ENCODE measurements at places on chromosomes 6 and 20.

DNA sequence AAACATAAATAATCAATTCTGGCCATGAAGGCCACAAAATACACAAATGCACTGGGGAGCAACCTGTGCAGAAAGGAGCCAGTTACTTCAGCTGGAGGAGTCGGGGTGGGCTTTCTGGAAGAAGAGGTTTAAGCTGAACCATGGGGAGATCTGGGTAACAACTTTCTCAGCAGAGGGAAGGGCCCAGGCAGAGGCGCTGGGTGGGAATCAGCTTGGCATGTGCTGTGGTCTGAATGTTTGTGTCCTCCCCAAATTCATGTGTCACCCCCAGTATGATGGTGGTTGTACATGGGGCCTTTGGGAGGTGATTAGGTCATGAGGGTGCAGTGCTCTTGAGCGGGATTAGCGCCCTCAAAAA, 107.9 kb downstream of the SYCP2 start:
- H3K4me3 ChIP-seq = no peak overlapping the region
- no peak for DNase-seq
- no peaks in the 10 kb centered on the region for H3K27me3 ChIP-seq
- H3K4me1 ChIP-seq = no peaks in the 10 kb centered on the region
- no peak overlapping the region for H3K27ac ChIP-seq
- no peaks in the 10 kb centered on the region for H3K36me3 ChIP-seq

DNA sequence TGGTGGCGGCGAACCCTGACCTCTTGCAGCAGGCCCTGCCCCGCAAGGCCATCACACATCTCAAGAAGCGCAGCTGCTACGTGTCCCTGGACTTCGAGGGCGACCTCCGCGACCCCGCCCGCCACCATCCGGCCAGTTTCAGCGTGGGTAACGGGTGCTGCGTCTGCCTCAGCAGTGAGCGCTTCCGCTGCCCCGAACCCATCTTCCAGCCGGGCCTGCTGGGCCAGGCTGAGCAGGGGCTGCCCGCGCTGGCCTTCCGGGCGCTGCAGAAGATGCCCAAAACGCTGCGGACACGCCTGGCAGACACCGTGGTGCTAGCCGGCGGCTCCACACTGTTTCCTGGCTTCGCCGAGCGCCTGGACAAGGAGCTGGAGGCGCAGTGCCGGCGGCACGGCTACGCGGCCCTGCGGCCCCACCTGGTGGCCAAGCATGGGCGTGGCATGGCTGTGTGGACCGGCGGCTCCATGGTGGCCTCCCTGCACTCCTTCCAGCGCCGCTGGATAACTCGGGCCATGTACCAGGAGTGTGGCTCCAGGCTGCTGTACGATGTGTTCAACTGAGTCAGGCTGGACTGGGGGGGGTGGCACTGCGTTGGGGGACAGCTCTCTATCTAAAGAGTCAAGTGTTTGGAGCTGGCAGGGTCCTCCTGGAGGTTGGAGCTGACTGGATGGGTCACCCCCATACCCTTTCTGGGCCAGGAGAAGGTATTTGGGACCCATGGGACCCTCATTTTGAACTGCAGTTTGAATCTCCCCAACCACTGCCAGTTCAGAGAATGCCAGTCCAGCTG, 1.1 kb downstream of the ACTL10 start:
- DNase-seq = peak; percentile 59
- H3K4me3 ChIP-seq = peak overlapping the region; percentile 71
- H3K27ac ChIP-seq = peak overlapping the region; percentile 93
- peaks cover 34% of the 10 kb centered on the region for H3K36me3 ChIP-seq
- H3K27me3 ChIP-seq = no peaks in the 10 kb centered on the region

DNA sequence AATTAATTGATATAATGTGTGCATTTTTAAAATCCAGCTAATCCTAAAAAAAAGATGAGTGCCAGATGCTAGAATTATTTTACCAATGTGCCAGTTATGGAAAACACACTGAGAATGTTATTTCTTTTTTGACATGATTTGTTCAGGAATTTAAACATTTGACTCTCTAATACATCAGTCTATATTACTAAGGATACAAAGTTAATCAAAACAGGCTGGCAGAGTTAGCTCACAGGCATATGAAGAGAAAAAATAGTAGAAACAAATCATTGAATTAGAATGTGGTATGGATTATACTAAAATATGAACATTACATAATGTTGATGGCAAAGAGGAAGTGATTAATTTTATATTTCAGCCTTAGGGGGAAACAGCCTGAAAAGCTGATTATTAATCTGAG, 368.3 kb upstream of the GJE1 start:
- no peak overlapping the region for H3K4me3 ChIP-seq
- no peaks in the 10 kb centered on the region for H3K36me3 ChIP-seq
- no peak overlapping the region for H3K27ac ChIP-seq
- no peak for DNase-seq

- no peaks in the 10 kb centered on the region for H3K36me3 ChIP-seq
- H3K4me3 ChIP-seq = no peak overlapping the region
- DNase-seq = no peak
- H3K27me3 ChIP-seq = no peaks in the 10 kb centered on the region
- no peak overlapping the region for H3K27ac ChIP-seq
- H3K4me1 ChIP-seq = peaks cover 13% of the 10 kb centered on the region
Observed at GRCh38 chr20:18571578-18571977, 4.3 kb downstream of the SMIM26 start.

- no peak overlapping the region for H3K4me3 ChIP-seq
- peak; percentile 87 for DNase-seq
- H3K4me1 ChIP-seq = no peaks in the 10 kb centered on the region
- no peaks in the 10 kb centered on the region for H3K27me3 ChIP-seq
- H3K27ac ChIP-seq = no peak overlapping the region
Observed at GRCh38 chr6:51959744-51960383, 127.5 kb downstream of the PKHD1 start.

GRCh38 chr6:6678185-6678671, 89.7 kb downstream of the LY86 start:
- H3K27ac ChIP-seq = no peak overlapping the region
- no peak for DNase-seq
- H3K36me3 ChIP-seq = no peaks in the 10 kb centered on the region
- H3K4me1 ChIP-seq = no peaks in the 10 kb centered on the region
- H3K27me3 ChIP-seq = no peaks in the 10 kb centered on the region

- H3K27ac ChIP-seq = no peak overlapping the region
- no peaks in the 10 kb centered on the region for H3K36me3 ChIP-seq
- no peaks in the 10 kb centered on the region for H3K27me3 ChIP-seq
- no peak for DNase-seq
Observed at GRCh38 chr20:23287354-23288190, 63.0 kb upstream of the NXT1 start.

- H3K4me1 ChIP-seq = peaks cover 6% of the 10 kb centered on the region
- peak overlapping the region; percentile 84 for H3K27ac ChIP-seq
- no peaks in the 10 kb centered on the region for H3K36me3 ChIP-seq
- H3K27me3 ChIP-seq = no peaks in the 10 kb centered on the region
- DNase-seq = peak; percentile 60
- H3K4me3 ChIP-seq = no peak overlapping the region
Observed at GRCh38 chr6:160974304-160974771, 17.2 kb upstream of the MAP3K4 start.
